Panc1 (cell line): ENCODE measurements at places on chromosomes 7 and 10.

- DNase-seq = no peak
Measured at GRCh38 chr10:10788761-10789160, 228.9 kb upstream of the CELF2 start.

DNA sequence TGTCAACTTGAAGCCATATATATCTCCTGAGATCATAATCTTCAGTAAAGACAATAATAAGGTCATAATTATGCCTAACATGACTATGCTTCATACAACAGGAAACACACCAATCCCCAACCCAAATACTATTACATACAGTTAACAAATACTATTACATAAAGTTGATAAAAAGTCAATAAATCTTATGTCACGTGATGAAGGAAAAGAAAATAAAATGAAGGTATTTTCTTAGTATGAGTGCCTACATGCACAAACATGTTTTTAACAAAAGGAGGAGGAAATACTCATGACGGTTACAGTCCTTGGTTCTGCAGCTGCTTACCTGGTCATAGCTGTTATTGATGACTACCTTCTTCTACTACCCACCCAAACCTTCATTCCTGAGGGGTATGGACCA lies 810.7 kb downstream of the PHTF2 start:
- no peak for DNase-seq

DNA sequence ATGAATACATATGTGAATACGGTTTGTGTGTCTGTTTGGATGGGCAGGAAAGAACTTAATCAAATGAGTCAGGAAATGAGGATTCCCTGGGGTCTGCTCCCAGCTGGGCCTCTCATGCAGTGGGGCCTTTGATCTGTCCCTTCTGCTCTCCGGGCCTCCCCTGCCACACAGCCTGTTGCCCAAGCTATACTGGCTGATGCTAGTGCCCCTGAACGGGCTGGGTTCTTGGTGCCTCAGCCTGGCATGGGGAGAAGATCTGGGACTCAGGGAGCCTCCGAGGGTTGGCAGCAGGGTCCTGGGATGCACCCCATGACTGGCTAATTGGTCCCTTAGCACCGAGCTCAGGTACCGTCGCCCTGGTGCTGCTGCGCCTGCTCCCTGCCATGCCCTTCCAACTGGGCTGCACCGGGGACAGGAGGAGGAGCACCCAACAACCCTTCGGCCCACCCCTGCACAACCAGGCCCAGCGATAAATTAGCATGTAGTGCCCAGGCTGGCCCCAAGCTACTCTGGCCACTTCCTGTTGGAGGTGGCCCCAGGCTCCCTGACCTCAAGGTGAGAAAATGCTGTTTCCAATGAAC lies 59.9 kb upstream of the DUSP5 start:
- no peak for DNase-seq

DNA sequence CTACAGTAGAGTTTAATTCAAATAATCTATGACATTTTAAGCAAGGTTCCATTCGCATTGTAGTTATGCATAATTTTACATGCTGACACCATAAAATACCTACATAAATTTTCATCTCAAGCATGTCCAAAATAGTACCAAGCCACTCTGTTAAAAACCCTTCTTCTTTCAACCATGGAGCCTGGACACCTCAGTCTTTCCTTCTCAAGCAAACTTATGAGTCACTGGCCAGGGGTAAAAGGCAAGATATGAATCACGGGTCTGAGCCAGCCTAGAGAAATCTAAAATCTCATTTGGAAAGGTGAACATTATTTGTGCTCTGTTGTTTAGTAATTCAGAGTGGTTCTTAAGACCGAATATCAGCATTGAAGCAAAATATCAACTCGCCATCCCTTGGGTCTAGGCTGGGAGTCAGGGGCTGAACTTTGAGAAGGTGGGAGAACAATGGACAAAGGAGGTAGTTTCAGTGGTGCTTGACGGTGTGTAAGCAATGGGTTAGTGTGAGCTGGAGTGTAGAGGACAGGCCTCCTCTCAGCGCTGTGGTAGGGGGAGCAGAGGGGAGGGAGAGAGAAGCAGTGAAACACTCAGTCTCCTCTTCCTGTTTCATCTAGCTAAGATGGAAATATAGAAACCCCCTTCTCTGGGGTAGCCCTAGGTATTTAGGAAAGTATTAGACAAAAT lies 19.1 kb upstream of the GPAM start:
- DNase-seq = no peak

DNA sequence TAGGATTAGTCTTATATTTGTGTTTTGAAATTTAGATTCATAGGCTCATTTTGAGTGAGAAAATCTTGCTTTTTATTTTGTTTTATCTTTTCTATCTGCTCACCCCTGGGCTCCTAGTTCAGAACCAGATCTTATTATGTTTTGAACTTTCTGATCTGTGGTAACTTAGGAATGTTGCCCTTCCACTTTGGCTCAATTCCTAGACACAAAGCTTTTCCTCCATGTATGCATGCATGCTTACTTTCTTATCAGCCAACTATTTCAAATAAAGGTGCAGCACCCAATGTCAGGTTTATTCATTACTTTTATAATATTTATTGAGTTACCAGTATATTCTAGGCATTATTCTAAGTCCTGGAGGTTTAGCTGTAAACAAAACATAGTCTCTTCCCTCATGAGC lies 374.8 kb upstream of the KIAA1217 start:
- DNase-seq = no peak

- DNase-seq = no peak
Measured at GRCh38 chr10:110134917-110135316, 72.5 kb upstream of the MXI1 start.

- DNase-seq = no peak
Measured at GRCh38 chr7:259751-260405, 30.1 kb upstream of the FOXL3 start.

DNA sequence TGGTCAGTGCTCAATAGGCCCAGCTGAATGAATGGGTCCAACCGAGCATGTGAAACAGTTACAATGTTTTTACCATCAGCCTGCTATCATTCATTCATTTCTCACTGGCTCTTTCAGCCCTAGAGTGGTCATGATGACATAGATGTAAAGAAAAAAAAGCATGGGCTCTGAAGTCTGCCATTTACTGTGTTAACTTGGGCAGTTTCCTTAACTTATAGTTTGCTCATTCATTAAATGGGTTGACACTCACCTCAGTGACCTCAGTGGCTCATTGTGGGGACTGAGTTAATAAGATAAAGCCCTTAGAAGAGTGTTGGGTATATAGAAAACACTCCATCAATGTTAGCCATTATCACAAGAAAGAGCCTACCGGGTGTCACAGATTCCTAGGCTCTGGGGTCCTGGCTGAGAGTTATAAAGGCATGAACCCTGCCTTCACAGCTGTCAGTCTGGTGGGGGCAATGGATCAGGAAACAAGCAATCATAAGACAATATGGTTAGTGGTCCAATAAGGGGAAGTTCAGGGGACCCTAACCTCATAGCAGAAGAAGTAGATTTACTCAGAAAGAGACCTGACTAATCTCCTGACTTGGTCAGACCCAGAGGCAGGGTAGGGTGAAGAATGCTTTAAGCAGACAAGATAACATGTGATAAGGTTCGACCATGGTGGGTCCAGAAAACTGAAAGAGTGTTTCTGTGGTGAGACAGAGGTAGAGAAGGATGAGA lies 29.7 kb upstream of the GPAM start:
- no peak for DNase-seq

- no peak for DNase-seq
Measured at GRCh38 chr10:43863859-43864591, 215.3 kb upstream of the ZNF32 start.

DNA sequence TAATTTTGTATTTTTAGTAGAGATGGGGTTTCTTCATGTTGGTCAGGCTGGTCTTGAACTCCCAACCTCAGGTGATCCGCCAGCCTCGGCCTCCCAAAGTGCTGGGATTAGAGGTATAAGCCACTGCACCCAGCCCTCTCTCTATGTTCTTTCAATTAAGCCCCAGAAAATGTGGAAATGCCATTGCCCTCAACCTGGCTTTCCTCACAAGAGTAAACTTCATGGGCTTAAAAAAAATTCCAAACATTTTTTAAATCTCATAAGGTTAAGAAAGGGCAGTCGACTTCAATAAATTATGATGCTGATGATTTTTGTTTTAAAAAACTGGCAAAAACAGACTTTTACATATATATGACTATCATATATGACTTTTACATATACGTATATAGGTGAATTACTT lies 107.6 kb downstream of the TES start:
- DNase-seq = no peak

DNA sequence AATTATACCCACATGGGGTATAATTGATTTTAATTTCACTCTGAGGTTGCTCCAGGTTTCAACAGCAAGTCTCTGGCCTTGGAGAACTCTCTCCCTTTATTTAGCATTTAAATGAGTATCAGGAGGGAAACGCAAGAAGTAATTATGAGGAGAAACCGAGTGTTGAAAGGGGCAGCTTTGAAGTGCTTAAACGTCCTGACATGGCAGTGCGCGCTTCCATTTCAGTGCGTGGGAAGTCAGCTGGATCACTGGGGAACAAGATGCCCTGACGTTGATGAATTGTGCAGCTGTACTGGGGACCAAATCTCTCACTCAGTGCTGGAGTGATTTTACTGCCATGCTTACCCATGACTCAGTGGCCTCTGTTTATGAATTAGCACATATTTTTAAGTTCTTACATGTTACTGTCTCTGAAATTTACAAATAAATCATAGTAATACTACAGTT lies 106.0 kb upstream of the PRR15 start:
- DNase-seq = no peak

GRCh38 chr7:44220046-44220357 lies 19.2 kb downstream of the YKT6 start:
- no peak for DNase-seq

- no peak for DNase-seq
Measured at GRCh38 chr7:66921918-66922486, 977 bp downstream of the TMEM248 start.

- DNase-seq = no peak
Measured at GRCh38 chr10:86413046-86413728, 46.6 kb upstream of the GRID1 start.

DNA sequence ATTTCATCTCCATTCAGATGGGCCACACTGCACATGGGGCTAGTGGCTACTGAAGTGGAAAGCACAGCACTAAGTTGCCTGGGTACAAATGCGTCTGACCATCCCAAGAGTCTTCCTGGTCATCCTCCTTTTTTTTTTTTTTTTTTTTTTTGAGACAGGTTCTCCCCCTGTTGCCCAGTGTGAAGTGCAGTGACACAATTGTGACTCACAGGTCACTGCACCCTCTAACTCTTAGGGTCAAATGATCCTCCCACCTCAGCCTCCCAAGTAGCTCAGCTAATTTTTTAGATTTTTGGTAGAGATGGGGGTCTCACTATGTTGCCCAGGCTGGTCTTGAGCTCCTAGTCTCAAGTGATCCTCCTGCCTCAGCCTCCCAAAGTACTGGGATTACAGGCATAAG lies 3.4 kb upstream of the TRRAP start:
- DNase-seq = no peak

- DNase-seq = no peak
Measured at GRCh38 chr7:150668472-150668911, 17.0 kb upstream of the GIMAP2 start.

DNA sequence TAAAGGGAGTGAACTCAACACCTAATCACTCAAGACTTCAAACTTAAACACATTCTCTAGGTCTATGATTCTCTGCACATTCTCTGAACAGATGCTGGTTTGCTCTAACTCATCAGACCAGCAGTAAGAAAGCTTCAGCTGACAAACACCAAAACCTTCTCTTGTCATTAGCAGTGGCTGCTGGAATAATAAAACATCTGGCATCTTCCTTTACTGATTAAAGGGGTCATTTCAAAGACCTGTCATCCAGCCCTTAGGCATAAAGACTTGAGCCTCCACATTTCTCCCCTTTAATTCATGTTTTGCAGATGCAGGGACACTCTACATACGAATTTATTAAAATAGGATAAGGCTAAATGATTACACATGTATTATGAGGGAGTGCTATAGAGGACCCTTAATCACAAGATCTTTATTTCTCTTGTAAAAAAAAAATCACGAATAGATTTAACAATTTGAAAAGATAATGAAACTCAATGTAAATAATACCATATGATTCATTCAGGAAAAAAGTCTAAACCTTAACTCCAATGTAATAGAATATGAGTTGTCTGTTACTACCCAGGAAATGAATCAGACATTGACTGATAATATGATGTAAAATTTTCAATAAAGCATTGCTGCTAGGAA lies 152.4 kb upstream of the GNAI1 start:
- no peak for DNase-seq

GRCh38 chr10:8661886-8662285 lies 607.4 kb downstream of the GATA3 start:
- DNase-seq = no peak

DNA sequence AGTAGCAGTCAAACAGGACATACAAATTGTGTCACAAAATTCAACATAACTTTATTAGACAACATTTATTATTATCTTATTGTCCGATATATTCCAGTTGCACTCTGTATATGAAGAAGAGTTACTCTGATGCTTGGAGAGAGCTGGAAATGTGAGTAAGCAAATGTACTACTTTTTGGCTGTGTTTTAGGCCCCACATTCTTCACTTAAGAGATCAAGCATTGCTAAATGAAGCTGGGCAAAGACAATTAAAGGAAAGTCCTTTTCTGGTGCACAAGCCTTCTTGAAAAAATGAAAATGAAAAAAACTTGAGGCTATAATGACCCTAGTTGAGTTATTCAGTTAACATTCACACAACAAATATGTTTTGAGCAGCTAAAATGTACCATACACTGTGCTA lies 26.1 kb downstream of the MYPN start:
- DNase-seq = peak; percentile 57
